Right renal cortex interstitium (tissue), 3 donors: ENCODE measurements at places on chromosomes 1 and 21. TPM values are rescaled to one million over a fixed set of nuclear protein-coding genes. Genes with fewer than 3 reads are reported as not detected.

DNA sequence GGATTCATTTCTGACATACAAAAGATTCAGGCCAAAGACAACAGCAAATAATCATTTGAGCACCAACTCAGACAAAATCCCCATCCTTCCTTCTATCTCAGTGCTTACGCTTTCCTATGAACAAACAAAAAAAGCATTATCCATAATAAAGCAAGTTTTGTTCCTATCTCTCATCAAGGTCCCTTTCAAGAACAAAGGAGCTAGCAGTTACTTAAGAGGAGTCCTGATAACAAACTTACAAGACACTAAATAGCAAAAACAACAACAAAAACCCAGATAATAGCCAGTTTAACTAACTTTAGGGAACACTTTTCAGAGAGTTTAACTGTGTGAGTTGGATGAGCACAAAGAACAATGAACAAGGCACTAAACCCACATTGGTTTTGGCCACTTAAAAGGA lies 10.5 kb downstream of the EVI5 start:
- no peak for DNase-seq

- peak; percentile 6 for DNase-seq
These were observed 63.9 kb downstream of the KCNK2 start for GRCh38 chr1:215146240-215146975.

HSD3B1 gene
- not detected for polyA plus RNA-seq

- DNase-seq: peak; percentile 8
These were observed 690 bp downstream of the C1orf216 start for GRCh38 chr1:35717911-35718476.

DNA sequence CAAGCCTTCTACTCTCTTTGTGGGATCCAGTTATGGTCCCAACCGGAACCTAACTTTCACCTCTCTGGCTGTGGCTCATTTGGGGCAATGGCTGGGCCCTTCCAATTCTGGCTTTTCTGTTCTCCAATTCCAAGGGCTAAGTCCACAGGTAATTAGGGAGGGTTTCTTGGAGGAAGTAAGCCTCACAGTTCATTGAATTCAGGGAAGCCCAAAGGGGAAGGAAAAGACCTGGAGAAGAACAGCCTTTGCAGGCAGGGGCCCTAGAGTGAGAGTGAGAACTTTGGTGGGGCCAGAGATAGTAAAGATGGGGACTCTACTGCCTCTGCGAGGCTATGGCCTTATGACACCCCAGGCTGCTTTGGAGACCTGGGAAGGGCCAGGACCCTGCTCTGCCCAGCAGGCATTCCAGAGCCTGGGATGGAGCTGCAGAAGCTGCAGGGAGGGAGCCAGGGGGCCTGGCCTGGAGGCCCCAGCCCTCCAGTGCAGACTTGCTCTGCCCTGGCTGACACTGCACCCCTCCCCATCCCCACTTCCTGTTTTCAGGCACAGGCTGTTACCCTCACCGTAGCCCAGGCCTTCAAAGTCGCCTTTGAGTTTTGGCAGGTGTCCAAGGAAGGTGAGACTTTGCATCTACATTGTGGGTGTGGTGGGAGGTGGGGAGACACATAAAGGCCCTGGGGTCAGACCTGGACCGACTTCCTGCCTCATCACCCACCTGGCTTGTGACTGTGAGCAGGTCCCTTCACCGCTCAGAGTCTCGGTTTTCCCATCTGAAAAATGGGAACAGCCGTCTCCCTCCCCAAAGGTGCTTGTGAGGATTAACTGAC lies 18.9 kb downstream of the LDLRAP1 start:
- DNase-seq: no peak

ELAVL4 gene
- polyA plus RNA-seq: 3.4 TPM

DNA sequence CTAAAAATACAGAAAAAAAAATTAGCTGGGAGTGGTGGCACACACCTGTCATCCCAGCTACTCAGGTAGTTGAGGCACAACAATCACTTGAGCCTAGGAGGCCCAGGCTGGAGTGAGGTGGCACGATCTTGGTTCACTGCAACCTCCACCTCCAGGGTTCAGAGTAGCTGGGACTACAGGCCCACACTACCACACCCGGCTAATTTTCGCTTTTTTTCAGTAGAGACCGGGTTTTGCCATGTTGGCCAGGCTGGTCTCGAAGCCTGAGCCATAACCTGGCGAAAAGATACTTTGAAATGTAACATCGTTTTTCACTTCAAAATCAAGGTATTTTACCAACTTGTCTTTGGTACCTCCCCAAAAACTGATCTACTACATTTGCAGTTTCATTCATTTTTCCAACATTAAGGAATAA lies 6.1 kb downstream of the GAS5 start:
- DNase-seq: no peak

DNA sequence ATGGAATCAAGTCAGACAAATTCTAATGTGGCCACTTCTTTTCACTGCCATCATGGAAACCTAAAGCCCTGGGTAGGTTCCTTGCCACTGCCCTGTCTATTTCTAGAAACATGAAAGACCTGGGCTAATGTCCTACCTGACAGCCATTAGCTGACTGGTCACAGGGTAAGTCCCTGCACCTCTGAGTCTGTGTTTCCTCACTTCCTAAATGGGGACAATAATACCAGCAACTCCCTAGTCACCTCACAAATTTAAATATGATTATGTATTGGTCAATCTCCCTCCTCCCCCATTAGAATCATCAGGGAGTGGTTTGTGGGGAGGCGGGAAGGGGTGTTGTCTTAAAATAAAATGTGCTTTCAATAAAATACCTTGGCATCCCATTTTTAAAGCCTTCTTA lies 2.2 kb downstream of the CREG1 start:
- DNase-seq: no peak

NBPF4 gene
- polyA plus RNA-seq: not detected

BSND gene
- 5.9 TPM for polyA plus RNA-seq

DNA sequence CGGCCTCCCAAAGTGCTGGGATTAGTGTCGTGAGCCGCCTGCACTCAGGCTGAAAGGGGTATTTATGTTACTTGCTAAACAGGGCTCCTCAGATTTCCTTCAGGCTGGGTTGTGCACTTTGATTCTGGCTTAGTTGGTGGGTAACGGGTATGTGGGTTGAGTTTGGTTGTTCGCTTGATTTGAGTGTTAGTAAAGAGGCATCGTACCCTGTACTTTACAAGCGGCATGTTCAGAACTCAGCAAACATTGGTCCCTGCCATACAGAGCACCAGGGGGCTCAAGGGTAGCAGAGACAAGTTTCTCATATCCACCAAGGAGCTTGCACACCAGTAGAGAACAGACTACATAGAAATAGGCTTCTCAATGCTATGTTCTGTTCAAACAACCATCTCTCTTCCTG lies 147.8 kb downstream of the PGBD5 start:
- DNase-seq: no peak

GRCh38 chr1:169106921-169107602 lies 572 bp downstream of the ATP1B1 start:
- DNase-seq: no peak

GRCh38 chr1:15848929-15849774 lies 1.6 kb downstream of the SPEN start:
- peak; percentile 79 for DNase-seq

CATSPER4 gene
- polyA plus RNA-seq: not detected

CELA3B gene
- polyA plus RNA-seq: not detected

DNA sequence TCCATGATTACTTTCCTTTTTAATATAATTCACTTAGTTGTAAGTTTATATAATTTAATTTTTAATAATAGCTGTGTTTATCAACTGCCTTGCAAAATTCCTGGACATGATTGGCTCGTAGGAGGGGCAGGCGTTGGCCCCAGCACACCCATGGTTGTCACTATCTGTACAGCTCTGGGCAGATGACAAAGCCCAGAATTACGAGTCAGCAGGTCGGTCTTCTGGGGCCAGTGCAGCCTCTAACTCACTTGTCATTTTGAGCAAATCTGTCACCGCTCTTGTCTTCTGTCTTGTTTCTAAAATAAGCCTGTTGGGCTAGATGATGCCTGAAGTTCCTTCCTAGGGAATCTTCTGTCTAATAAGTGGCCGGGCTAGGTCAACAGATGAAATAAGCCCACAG lies 21.4 kb upstream of the LRRC38 start:
- no peak for DNase-seq

- DNase-seq: no peak
These were observed 109.0 kb upstream of the KCTD3 start for GRCh38 chr1:215458104-215458503.

GRCh38 chr1:18505666-18506065 lies 24.9 kb downstream of the KLHDC7A start:
- no peak for DNase-seq

- no peak for DNase-seq
These were observed 16.9 kb upstream of the EFNA1 start for GRCh38 chr1:155110826-155111225.

HRNR gene
- 0.19 TPM for polyA plus RNA-seq

BEND5 gene
- polyA plus RNA-seq: 30.2 TPM

C1QTNF12 gene
- 7.0 TPM for polyA plus RNA-seq

DNA sequence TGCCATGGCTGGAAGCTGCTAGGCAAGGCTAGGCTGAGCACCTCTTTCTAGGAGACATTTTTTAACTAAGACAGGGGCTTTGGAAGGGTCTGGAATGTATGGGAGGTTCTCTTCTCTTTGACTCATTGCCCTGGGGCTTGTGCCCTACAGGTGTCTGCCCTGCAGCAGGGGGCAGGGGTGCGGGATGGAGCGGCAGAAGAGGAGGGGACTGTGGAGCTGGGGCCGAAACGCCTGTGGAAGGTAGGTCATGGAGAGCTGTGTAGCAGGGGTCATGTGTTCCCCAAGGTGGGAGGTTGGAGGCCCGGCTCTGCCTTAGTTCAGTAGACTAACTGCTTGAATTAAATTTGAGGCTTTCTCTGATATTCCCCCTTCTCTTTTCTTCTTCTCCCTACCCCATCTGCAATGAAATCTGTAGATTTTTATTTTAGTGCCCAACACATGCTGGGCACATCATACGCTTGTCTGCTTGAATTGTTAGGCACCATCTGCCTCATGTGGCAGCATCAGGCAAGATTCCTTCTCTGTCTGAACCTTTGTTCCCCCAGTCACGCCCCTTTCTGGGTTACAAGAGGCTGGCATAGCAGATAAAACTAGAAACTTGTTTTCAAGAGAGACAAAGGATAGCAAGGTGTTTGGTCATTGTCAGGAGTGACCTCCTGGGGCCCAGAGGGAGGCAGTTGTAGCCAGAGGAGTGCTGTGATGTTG lies 18.4 kb downstream of the PPFIA4 start:
- DNase-seq: no peak

GRCh38 chr1:114896795-114897194 lies 42.1 kb downstream of the SYCP1 start:
- DNase-seq: no peak

- no peak for DNase-seq
These were observed 330.7 kb downstream of the SMYD3 start for GRCh38 chr1:246176126-246177024.

GRCh38 chr1:19645411-19646251 lies 1.5 kb downstream of the NBL1 start:
- no peak for DNase-seq

SMIM1 gene
- polyA plus RNA-seq: 9.8 TPM

DNA sequence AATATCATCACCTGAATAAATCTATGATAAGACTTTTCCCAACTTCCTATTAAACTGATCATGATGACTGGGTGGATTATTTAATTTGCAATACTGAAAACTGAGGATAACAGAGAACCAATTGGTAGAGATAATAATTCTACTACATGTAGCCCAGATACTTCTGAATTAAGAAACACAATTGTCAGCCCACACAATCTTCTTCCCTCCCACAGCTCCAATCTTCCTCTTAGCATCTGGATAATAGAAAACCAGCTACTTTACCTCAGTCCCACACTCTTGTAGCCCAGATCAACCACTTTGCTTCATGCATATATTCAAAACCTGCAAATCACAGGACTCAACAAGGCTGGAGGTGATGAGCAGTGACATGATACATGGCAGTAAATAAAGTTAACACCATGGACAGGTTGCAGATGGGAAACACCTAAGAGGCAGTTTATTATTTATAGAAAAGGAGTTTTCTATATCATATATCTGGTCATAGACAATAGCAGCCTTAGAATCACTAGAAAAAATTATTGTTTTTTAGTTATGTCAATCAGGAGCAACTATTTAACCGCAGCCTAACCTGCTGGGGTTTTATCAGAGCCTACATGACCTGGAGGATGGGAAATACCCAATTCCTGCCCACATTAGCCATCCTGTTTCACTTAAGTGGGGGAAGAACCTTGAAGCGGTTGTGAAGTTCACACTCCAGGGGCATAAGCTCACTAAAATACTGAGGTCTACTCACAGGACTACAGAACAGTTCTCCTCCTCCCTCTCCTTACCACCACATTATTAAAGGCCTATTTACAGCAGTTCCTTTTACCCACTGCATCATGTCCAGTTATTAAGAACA lies 16.7 kb downstream of the FRRS1 start:
- no peak for DNase-seq

DNA sequence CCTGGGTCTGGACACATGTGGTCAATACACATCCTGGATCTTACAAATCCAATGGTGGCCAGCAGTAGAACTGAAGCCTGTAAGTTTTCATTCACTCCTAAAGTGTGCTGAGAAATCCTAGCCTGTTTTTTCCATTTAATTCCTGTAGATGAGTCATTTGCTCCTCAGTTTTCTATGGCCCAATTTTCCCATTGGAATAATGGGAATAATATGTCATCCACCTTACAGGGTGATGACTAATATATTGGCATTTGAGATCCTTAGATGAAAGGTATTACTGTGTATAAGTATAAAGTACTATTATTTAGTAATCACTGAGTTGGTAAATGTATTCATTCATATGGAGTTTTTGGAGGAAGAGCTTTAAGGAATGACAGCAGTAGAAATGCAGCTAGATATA lies 89.7 kb upstream of the ADAR start:
- no peak for DNase-seq

NEK7 gene
- 52.5 TPM for polyA plus RNA-seq

DNA sequence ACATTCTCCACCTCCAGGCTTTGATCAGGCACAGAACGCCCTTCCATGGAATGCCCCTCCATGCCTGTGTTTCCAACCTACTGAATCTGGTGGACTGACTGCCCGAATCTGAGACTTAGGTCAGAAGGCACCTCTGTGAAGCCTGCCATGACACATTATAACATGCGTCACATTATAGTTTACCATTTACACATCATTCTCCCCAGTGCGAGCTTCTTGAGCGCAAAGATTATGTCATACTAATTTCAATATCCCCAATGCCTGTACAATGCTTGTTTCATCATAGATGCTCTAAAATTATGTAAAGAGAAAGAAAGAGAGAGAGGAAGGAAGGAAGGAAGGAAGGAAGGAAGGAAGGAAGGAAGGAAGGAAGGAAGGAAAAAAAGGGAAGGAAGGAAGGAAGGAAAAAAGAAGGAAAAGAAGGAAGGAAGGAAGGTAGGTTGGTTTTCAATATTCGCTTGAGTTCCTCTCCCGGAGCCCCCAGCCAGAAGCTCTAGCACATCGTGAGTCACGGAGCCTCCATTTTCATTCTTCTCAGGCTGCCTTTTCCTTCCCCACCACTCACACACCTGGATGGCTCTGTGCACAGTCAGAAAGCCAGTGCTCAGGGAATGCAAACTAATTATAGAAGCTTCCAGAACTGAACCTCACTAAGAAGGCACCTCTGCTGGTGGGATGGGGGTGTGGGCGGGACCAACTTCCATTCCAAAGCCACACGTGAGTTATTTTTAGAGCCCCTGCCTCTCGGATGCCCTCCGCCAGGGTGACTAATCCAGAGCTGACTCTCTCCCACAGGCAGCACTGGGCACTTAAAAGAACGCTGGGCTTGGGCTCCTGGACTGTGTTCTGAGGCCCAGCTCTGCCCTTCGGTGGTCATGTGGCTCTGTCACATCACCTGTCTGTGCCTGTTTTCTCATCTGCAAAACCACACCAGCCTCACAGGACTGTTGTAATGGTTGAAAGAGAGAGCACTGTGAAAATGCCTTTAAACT lies 27.4 kb downstream of the LAMB3 start:
- DNase-seq: no peak

GRCh38 chr21:28719723-28720122 lies 273.0 kb downstream of the LTN1 start:
- no peak for DNase-seq
